Pancreas (tissue), 10 donors: ENCODE measurements at places on chromosomes 11 and 22.

DNA sequence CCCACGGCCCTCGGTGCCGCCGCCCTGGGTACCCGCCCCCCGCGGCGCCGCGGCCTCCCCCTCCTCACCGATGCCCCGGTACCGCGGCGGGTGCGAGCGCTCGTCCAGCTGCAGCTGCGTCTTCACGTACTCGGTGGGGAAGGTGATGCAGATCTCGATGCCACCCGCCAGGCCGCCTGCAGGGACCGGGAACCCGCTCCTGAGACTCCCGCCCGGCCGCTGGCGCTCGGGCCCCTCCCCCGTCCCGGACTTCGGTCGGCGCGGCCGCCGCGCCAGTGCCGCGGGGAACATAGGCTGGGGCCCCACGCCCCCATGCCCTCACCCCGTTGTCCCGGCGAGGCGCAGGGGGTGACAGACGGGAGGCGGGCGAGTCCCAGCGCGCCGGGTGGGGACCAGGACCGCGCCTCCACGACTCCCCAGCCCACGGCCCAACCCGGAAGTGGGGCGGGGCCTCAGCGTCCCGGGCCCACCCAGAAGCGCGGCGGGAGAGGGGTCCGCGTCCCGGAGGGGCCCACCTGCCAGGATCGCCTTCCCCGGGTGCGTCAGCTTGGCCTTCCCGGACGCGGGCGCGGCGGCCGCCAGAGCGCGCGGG, 375 bp downstream of the SLC25A1 start:
- peak; percentile 84 for DNase-seq
- peaks cover 14% of the 10 kb centered on the region for H3K4me1 ChIP-seq
- no peaks in the 10 kb centered on the region for H3K36me3 ChIP-seq
- H3K4me3 ChIP-seq: peak overlapping the region; percentile 79
- peak overlapping the region; percentile 84 for H3K27ac ChIP-seq

DNA sequence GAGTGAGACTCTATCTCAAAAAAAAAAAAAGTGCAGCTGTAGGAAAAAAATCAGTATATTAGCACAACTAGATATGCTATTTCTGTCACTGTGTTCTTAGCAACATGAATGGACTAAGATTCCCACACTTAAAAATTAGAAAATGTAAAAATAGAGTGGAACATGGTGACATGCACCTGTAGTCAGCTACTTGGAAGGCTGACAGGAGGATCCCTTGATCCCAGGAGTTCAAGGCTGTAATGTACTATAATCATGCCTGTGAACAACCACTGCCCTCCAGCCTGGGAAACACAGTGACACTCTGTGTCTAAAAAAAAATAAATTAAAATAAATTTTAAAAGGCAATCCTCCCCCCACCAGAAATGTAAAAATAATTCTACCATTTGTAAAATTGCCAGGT, 29.8 kb downstream of the PICALM start:
- no peak for DNase-seq
- H3K36me3 ChIP-seq: no peaks in the 10 kb centered on the region
- no peaks in the 10 kb centered on the region for H3K27me3 ChIP-seq
- peaks cover 51% of the 10 kb centered on the region for H3K4me1 ChIP-seq

DNA sequence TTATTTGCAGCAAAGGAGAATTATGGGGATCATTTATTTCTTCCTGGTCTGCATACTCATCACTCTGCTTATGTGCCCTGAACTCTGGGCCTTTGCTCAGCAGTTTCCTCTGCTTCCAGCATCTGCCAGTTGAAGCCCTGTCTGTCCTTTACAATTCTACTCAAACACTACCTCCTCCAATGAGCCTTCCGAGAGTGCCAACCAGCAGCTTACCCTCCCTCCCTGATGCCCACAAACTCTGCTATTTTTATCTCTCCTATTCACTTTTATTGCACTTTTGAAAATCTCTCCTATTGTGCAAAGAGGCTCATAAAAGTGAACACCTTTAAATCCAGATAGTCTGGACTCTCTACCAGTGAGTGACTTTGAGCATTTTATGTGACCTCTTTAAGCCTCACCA, 3.6 kb upstream of the ME3 start:
- no peaks in the 10 kb centered on the region for H3K27me3 ChIP-seq
- peaks cover 4% of the 10 kb centered on the region for H3K4me1 ChIP-seq
- H3K4me3 ChIP-seq: no peak overlapping the region
- H3K36me3 ChIP-seq: no peaks in the 10 kb centered on the region

DNA sequence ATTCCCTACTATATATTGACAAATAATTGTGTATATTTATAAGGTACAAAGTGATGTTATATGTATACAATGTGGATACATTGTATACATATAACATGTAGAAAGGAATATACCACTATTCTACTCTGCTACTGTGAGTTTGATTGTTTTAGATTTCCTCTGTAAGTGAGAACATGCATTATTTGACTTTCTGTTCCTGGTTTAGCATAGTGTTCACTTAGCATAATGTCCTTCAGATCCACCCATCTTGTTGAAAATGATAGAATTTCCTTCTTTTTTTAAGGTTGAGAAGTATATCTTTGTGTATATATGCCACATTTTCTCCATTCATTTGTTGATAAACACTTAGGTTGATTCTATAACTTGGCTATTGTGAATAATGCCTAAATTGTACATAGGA, 140.8 kb upstream of the BDNF start:
- H3K4me1 ChIP-seq: no peaks in the 10 kb centered on the region
- no peak overlapping the region for H3K4me3 ChIP-seq
- no peaks in the 10 kb centered on the region for H3K27me3 ChIP-seq
- no peak for DNase-seq
- no peak overlapping the region for H3K27ac ChIP-seq
